ENCODE measurements at places on chromosomes 13 and 19.
A peak's percentile ranks its signal among the peaks of the same experiment; 100 is the strongest.

DNA sequence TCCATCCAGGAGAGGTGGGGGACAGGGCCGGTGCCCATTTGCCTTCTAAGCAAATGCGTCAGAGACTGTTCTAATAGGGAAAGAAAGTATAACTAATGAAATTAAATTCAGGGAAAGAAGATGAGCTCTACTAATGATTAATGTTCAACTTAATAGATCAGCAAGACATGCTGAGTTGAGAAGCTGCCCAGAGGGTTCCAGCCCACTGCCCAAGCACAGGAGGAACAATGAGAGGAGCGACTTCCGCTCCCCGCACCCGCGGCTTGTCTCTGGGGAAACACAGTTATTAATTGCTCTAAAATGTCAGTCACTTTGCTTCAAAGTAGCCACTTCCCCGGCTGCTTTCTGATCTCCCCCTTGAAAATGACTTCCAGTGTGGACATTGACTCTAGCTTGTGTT, 331.3 kb downstream of the UQCRFS1 start:
- no peak for DNase-seq

DNA sequence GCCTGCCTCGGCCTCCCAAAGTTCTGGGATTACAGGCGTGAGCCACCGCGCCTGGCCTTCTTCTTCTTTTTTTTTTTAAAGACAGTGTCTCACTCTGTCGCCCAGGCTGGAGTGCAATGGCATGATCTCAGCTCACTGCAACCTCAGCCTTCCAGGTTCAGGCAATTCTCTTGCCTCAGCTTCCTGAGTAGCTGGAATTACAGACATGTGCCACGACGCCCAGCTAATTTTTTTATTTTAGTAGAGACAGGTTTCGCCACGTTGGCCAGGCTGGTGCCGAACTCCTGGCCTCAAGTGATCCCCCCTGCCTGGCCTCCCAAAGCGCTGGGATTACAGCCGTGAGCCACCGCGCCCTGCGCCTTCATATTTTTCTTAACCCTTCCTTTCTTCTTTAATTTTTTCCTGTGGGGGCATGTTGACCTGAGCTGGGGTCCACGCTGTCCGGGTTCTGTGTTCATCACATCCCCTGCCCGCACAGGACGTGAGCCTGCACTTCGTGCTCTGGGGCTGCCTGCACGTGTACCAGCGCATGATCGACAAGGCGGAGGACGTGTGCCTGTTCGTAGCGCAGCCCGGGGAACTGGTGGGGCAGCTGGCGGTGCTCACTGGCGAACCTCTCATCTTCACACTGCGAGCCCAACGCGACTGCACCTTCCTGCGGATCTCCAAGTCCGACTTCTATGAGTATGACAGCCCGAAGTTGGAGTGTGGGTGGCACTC, 14.1 kb downstream of the PNPLA6 start:
- DNase-seq, result no peak

GRCh38 chr13:76894401-76895110, 8.4 kb upstream of the KCTD12 start:
- no peak for DNase-seq

DNA sequence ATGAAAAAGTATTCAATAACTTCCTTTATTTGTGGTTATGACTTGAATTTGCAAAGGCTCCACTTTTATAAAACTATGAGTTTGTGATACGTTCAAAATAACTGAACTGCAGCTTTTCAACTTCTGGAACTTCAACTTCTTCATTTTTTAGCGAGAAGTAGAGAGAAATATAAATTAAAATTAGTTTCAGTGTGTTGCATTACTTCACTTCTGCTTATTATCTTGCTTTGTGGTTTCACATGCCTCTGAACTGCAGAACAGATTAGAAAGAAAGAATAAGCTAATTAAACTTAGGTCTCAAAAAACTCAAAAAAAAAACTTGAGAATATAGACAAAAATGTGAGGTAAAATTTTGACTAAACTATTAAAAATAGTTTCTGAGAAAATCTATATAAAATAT, 1073.4 kb downstream of the PCDH17 start:
- DNase-seq, result no peak

DNA sequence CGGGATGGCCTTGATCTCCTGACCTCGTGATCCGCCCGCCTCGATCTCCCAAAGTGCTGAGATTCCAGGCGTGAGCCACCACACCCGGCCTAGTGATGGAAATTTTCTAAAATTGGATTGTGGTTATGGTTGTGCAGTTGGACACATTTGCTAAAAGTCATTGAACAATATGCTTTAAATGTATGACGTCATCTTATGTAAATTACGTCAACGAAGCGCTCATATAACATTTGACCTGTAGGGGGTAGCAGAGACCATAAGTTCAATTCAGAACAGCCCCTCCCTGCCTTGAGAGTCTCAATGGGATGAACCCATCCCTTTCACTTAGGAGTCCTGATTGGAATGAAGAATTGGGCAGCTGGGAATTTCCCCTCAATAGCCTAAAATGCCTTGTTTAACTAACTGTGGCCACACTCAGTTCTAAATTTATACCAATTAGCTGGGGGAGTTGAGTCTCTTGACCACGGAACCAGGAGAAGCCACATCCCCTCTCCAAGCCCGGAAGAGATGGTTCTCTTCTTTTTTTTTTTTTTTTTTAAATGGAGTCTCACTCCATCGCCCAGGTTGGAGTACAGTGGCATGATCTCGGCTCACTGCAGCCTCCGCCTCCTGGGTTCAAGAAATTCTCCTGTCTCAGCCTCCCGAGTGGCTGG, 15.2 kb upstream of the TLE6 start:
- peak; percentile 56 for DNase-seq

DNA sequence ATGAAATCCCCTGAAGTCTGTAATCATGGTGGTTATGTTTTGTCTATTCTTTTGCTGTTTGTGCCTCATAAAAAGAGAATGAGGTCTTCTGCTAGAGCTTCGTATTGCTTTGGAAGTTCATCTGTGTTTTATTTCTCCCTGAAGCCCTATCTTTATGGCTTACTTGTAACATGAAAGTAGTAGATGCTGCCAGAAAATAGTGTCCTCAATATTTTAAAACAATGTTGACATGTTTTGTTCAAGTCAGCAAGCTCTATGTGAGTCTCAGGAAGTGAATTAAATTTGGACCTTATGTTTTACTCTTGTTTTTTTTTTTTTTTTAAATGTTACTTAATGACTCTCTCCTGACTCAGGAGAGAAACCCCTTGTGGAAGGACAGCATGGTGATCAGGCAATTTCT, 130.5 kb downstream of the B3GLCT start:
- no peak for DNase-seq

DNA sequence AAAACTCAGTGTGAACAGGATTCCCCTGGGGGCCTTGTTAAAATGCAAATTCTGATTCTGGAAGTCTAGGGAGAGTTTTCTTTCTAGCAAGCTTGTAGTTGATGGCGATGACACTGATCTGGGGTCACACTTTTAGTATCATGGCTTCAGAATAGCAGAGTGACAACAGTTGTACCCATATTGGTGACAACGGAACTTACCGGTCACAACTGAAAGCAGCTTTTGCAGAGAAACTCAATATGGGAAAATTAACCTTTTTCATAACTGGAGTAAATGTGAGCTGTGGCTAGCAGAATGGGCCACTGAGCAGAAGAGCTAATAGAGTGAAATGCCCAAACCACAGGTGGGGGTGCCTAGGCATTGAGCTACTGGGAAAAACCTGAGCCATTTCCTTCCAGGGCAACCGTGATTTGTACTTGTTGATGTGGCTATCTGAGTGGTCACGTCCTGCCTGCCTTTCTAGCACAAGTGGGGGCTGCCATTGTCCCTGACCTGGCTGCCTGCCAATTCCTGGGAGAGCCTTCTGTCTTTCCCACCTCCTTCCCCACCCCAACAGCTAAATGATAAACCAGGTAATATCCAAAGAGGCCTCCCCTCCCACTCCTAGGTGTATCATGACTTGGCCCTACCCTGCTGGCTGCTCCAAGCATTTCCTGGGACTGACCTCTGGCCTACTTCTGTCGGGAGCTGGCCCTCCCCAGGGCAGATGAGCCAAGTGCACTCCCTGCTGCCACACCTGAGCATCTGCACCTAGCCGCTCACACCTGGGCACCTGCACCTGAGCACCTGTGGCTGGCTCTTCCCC, 1.7 kb upstream of the SLC10A2 start:
- DNase-seq, result peak; percentile 9
